Nucleus accumbens (tissue), 56 donors: ENCODE measurements at places on chromosomes 1 and 21.
A peak's percentile ranks its signal among the peaks of the same experiment; 100 is the strongest.

DNA sequence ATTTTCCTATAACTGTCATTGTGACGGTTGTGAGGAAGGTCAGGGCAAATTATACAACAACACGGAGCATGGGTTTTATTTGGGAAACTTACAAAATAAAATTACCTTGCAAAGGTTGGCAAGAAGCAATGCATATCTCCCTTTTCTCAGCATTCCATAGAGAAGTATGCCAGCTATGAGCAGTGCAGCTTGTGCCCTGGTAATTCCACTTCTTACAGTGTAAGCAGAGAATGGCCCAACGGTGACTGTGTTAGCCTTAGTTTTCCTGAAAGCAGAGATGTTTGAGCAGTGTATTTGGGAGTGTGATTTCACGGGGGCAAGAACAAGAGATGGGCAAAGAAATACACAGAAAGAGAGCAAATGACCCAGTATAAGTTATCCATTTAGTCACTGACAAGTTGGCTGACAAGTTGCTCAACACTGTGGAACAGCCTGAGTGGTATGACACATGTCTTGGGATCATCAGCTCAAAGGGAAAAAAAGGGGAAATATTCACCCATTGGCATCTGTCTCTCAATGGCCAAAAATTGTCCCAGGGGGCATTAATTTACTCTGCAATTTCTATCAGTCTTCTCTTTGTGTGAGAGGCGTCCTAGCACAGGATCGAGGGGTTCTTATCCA is 210.9 kb upstream of the NRIP1 start:
- DNase-seq: no peak

- DNase-seq: no peak
Measured at GRCh38 chr1:23357138-23357908, 12.3 kb downstream of the ZNF436 start.

GRCh38 chr1:42316292-42316691 is 18.7 kb downstream of the FOXJ3 start:
- no peak for DNase-seq

- peak; percentile 19 for DNase-seq
Measured at GRCh38 chr21:32136546-32136945, 142.3 kb downstream of the MIS18A start.

DNA sequence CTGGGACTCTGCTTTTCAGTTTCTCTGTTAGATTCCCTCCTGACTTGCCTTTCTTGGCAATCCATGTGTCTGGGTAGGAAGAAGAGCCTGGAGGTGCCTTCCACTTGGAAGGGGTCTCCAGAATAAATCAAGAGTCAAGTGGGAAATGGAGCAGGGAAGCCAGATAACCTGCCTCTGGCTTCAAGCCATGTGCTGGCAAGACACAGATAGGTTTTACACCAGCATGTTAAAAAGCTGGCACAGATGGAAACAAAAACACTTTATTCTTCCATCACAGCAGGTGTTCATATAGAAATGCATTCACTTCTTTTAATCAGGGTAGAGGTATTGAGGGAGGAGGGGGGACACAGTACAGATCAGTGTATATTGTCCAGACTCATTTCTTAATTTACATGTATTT is 356.9 kb upstream of the RUNX1 start:
- DNase-seq: no peak

DNA sequence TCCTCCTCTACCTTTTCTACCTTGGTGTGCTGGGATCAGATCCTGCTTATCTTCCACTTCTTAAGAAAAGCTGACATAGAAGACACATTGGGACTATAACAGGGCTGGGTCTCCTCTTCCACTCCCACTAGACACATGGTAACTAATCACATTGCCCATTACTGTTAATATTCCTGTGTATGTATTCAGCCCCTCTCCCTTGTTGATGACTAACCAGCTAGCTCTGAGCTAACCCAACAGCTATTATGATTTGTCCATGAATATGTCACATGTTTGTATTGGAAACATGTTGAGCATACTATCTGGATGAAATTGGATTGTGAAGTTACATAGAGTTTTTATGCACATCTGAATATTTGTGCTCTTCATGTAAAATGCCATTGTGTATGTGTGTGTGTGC is 52.9 kb downstream of the MPZL1 start:
- DNase-seq: no peak

DNA sequence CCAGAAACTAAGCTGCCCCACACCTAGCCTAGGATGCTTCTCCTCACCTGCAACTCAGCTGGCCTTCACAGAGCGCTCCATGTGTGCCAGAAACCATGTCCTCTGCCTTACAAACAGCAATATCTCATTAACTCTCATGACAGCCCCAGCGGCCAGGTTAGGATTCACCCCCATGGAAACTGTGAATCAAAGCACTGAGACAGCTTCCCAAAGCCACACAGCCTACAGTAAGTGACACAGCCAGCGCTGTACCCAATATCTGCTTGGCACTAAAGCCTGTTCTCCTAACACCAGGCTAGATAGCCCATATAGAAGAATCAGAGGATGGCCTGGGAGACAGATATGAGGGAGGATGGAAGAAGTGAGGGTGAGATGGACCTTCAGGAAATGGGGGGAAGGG is 13.5 kb downstream of the KCNN3 start:
- DNase-seq: no peak

GRCh38 chr1:157992031-157992832 is 1.2 kb upstream of the KIRREL1 start:
- DNase-seq: peak; percentile 38

- DNase-seq: no peak
Measured at GRCh38 chr1:19682901-19683300, 18.2 kb downstream of the HTR6 start.

DNA sequence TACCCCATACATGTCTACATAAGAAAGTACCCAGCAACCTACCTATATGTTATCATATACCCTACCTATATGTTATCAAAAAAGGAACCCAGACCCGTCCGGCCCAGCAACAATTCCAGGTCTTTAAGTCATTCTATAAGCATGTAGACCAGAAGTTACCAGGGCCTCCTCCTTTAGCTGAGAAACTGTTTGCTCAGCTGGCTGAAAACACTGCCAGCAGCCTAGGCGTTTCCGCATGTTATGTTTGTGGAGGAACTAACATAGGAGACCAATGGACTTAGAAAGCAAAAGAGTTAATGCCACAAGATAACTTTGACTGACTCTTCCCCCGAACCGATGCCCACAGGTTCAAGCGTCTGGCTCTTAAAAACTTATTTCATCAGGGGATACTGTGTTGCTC is 7.1 kb upstream of the ZNF678 start:
- DNase-seq: no peak

DNA sequence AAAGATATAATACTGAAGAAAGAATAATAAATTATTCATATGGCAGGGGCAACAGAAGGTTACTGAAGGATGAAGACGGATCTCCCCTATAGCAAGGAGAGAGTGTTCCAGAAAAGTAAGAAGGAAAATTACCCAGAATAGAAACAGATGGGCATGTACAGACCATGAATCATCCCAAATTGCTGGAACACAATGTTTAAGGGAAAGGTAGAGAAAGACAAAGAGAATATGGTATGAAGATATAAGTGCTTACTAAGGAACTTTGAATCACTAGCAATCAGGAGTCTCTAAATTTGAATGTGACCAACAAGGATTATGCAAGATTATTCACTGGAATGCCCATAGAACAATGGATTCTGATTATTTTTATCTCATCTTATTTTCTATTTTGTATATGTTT is 375.4 kb downstream of the COL11A1 start:
- no peak for DNase-seq

DNA sequence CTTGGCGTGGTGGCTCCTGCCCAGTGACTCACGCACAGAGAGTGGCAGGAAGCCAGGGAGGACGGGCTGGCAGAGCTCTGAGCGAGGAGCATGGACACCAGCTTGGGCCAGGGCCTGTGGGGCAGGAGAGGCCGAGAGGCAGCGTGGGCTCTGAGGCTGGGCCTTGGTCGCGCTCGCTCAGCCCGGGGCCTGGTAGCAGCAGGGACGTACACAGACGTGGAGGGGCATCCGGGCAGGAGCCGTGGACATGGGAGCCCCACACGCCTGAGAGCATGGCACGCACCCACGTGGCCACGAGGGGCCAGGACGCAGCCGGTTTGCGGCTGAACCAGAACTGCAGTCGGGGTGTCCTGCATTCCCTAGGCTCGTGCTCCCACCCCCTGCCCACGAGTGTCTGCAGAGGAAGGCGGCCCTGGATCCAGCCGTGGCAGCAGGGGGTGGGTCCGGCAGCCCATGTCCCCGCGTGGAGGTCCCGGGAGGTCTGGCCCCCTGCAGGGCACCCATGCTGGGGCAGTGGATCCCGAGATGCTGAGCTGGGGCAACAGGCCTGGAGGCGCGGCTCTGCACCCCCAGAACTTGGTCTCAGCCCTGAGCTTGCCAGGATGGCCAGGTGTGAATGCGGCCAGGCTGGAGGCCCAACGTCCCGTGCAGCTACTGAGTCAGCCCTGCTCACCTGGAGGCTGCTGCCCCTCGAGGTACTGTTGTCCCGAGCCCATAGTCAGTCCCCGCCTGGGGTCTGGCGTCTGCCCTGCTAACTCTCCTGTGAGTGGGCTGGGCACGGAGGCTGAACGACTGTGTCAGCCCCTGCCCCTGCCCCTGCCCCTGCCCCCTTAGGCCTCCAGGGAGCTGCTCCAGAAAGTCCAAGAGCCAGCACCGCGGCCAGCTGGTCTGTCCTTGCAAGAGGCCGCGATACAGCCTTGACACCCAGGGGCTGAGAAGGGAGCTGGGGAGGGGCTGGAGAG is 61.6 kb downstream of the SLX9 start:
- no peak for DNase-seq

DNA sequence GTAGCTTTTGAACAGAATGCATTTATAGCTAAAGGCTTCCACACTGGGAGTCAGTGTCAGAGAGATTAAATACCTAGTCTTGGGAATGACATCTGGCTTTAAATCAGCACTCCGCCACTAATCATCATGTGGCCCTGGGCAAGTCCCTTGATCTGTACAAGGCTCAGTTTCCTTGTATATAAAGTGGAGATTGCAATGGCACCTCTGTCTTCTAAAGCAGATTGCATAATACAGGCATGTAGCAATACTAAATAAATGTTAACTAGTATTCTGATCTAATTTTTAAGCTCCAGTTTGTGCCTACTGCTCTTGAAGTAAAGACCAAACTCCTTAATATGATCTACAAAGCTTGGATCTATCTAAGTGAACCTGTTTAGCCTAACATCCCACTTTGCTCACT is 249.4 kb downstream of the PLPP3 start:
- DNase-seq: no peak

GRCh38 chr1:198878566-198878965 is 239.7 kb downstream of the PTPRC start:
- no peak for DNase-seq

- DNase-seq: no peak
Measured at GRCh38 chr1:155912056-155912536, 947 bp upstream of the RIT1 start.

DNA sequence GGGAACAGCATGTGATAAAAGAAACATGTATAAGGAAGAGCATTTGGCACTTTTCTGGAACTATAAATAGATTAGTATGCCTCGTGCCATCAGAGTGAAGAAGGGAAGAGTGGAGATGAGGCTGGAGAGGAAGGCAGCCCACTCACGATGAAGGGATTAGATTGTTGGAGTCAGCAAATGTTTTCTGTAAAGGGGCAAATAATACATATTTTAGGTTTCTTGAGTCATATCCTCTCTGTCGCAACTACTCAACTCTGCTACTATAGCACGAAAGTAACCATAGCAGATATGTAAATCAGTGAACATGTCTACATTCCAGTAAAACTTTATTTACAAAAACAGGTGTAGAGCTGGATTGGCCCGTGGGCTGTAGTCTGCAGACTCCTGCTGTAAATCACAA is 147.8 kb downstream of the TENT5C start:
- DNase-seq: no peak

- DNase-seq: no peak
Measured at GRCh38 chr1:235045921-235046601, 82.6 kb downstream of the TOMM20 start.

GRCh38 chr1:240356568-240356967 is 255.4 kb downstream of the GREM2 start:
- DNase-seq: no peak

DNA sequence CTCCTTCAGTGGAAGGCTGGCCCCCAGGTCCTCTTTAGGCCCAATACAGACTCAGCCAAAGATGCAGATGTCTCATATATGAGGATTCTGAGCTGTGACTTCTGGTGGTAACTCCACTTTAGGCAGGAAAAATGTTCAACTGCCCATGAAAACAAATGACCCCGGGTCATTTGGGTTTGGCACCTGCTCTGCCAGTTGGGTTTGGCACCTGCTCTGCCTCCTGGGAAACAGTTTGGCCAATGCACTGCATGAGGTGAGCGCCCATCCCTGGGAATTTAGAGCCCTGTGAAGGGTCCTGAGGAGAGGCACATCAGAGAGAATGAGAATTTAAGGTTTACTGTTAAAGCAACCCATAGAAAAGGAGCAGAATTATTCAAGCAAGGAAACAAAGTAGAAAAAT is 45.3 kb downstream of the B3GALT5 start:
- no peak for DNase-seq

GRCh38 chr1:11314959-11315358 is 42.0 kb downstream of the UBIAD1 start:
- no peak for DNase-seq

- DNase-seq: no peak
Measured at GRCh38 chr1:205704903-205705302, 24.6 kb upstream of the SLC45A3 start.

DNA sequence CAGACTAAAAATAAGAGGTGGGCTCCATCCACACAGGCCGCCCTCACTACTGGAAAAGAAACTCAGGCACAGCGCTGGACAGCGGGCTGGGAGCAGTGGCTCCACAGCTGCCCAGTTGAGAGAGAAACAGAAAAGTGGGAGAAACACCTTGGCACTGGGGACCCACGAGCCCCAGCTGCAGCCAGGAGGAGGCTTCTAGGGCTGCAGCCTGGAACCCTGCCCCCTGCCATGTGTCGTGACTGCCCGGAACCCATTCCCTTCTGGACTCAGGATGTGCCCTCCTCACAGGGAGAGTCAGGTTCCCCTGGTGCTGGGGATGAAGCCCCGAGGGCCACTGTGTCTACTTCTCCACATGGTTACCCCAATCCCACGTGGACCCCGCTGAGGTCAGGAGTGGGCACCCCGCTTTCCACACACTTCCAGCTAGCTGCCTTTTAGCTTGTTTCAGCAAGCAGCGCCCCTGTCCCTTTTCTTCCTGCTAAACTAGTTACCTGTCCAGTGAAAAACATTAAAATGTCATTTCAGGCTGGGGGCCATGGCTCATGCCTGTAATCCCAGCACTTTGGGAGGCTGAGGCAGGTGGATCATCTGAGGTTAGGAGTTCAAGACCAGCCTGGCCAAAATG is 35.9 kb downstream of the PARP1 start:
- no peak for DNase-seq

- no peak for DNase-seq
Measured at GRCh38 chr1:181083842-181084605, 4.5 kb upstream of the IER5 start.

- no peak for DNase-seq
Measured at GRCh38 chr21:45445369-45445768, 40.4 kb downstream of the COL18A1 start.

DNA sequence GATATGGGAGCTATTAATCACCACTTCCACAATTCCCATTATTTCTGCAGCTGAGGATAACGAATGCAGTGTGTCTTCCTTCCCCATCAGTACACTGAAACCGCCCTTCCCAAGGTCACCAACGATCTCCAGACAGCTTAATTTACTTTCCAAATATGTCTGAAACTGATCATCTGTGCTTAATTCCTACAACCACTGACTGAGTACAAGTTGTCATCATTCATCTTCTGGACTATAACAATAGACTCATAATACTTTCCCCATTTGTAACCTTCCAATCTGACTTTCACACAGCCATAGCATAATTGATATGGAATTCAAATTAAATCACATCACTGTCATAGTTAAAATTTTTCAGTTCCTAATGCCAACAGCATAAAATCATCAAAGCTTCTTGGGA is 17.4 kb downstream of the DNM3 start:
- no peak for DNase-seq

GRCh38 chr1:154982341-154982740 is 803 bp upstream of the FLAD1 start:
- DNase-seq: no peak
